ENCODE measurements at places on chromosomes 7 and 10.

GRCh38 chr10:49009199-49009979 is 69.7 kb upstream of the LRRC18 start:
- DNase-seq: no peak

DNA sequence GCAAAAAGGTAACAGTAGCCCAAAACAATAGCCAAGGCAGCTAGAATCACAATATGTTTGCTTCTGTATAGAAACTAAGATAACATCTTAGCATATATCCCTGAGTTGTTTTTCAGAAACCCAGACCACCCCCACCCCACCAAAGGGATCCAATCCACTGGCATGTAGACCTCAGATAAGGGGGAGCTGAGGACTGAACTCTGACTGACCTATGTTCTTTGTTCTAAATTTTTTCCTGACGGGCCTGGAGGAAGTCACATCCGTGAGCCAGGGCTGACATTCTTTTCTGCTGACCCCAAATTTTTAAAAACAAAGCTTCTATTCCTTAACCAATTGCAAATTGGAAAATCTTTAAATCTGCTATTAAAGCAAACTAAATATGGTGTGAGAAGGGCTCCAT is 493.9 kb upstream of the IGFBP3 start:
- DNase-seq: no peak

DNA sequence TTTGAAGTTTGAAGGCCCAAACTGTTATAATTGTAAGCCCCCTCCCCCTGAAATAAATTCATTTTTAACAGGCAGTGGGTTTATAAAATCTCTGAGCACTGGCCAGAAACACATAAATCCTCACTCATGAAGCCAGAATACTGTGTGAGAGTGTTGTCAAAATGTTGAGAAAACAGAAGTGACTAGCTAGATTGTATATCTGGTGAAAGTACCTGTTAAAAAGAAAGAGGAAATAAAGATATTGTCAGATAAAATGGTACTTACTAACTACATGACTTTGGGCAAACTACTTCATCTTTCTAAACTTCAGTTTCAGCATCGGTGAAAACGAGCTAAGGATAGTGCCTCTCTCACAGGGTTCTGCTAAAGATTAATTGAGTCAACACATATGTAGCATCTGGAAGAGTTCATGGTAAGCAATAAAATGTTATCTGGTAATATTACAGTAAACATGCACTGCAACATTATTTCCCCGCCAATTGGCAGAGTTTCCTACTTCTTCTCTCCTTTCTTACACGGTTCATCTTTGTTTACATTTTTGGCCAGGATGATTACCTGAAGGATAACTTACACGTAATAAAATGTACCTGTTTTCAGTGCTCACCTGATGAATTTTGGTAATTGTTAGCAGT is 202.5 kb upstream of the CHRM2 start:
- no peak for DNase-seq

DNA sequence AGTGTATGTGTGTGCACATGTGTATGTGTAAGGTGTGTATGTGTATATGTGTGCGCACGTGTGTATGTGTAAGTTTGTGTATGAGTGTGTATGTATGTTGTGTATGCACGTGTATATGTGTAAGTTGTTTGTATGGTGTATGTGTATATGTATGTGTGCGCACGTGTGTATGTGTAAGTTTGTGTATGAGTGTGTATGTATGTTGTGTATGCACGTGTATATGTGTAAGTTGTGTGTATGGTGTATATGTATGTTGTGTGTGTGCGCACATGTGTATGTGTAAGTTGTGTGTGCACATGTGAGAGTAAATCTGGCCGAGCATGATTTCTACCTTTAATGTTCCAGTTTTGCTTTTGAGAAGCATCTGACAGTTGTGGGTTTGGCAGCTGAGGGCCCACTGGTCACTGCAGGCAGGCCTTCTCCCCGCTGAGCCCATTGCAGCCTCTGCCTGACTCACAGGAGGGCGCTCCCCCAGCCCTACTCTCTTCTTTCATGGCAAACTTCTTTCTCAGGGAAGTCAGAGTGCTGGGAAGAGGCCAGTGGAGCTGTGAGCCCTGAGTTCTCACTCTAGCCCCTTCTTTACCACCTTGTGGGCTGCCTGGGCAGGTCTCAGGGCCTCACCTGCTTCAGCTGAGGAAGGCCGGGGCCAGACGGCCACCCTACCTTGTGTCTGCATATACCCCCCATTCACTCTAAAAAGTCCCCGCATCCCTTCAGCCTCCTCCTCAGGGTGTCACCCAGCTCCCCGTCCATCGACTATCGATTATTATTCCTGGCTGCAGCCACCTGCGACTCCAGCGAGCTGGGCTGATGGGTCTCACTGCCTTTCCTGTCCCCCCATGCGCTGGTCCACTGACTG is 11.2 kb downstream of the WDR86 start:
- no peak for DNase-seq

DNA sequence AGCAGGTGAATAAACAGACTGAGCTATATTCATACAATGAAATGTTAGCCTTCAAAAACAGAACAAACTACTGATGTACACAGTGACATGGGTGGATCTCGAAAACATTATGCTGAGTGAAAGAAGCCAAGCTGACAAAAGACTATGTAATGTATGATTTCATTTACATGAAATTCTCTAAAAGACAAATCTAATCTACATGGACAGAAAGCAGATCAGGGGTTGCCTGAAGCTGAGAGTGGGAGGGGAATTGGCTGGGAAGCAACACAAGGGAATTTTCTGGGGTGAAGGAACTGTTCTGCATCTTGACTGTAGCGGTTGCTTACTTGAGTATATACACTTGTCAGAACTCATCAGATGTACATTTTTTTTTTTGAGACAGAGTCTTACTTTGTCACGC is 121.7 kb upstream of the SVIL start:
- no peak for DNase-seq

DNA sequence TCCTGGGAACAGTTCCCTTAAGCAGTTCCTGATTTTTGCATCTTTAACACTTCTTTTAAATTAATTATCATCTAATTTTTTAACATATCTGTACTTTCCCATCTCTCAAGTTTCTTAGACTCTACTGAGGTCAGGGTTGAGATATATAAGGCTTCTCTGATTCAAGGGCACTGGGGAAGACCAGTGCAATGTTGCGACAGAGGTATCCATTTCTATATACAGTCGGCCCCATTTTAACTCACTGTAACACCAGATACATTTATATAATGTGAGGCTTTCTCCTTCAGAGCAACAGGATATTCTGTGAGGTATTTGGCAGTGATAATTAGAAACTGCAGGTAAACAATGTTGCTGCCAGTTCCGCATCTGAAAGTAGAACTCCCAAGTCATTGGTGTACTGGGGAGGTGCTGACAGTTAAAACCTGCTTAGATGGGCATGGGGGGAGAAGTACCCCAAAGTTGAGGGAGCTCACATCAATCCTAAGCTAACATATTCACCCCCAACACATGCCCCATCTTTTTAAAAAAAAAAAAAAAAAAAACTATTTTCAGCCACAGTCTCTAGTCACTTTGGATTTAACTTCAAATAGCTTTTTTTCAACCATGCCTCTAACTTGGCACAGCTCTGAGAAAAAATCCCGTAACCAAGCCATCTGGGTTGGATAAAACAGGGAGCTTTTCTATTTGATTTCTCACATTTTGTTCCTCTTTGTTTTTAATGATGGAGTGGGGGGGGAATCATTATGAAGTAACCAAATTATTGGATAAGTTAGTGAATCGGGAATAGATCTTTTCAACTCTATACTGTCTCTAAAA is 62.9 kb downstream of the REEP3 start:
- no peak for DNase-seq

DNA sequence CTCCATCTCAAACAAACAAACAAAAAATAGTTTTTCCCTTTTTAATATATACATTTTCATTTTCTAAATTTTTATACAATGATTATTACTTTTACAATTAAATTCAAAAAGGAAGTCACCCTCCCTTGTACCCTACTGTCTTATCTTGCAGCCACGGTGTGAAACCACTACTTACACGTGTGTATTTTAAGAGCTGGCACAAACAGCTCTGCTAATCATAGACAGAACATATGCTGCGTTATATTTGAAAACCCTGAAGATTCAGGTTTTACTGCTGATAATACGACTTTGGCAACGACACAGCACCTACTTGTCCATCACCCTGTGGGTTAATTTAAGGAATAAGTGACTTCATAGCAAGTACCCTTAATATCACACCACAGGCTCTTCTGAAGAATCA is 991 bp downstream of the ANKRD61 start:
- DNase-seq: no peak

GRCh38 chr10:52250510-52250909 is 63.6 kb upstream of the DKK1 start:
- DNase-seq: no peak

DNA sequence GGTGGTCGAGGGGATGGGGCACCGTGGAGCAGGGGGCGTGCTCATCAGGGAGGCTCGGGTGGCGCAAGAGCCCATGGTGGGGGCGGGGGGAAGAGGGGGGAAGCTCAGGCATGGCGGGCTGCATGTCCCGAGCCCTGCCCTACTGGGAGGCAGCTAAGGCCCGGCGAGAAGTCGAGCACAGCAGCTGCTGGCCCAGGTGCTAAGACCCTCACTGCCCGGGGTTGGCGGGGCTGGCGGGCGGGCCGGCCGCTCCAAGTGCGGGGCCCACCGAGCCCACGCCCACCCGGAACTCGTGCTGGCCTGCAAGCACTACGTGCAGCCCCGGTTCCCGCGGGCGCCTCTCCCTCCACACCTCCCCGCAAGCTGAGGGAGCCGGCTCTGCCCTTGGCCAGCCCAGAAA is 55.0 kb upstream of the FAM171A1 start:
- DNase-seq: no peak

DNA sequence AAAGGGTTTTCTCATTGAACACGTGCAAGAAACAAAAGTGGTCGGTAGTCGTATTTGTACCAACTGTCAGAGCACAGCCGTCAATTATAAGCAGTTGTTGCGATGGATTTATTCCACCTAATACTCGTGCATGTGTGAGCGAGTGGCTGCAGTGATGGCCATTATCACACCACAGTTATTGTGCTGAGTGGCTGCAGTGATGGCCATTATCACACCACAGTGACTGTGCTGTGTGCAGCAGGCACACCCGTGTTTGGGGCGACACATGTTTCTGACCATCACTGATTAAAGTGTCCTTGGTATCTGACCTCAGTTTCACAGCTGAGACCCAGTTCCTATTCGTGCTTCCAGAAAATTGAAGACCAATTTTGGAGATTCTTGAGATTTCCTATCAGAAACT is 142.9 kb upstream of the PFKP start:
- DNase-seq: no peak

GRCh38 chr10:102462512-102463054 is 11.2 kb upstream of the C10orf95 start:
- DNase-seq: no peak

DNA sequence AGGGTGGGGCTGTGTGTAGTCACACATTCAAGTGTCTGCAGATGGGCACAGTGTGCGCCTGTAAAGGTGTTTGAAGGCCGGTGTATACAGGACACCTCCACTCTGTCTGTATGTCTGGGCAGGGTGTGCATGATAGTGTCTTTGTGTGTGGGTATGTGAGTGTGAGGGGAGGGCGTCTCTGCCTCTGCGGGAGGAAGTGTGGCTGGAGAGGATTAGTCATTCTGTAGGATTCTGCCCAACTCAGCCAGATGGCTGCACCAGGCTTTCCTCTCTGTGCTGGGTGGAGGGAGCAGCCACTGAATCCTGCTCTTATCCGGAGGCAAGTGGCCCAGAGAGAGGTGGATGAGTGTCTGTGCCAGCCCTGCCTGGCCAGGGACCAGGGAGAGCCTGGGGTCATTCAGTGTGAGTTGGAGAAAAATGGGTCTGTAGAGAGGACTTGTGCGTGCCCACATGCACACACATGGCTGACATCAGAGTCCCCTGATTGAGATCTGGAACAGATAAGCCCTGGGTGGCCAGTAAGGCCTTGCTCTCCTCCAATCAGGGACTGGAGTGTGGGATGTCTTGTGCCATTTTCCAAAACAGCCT is 1.7 kb downstream of the SFXN3 start:
- DNase-seq: no peak

GRCh38 chr7:55365675-55366460 is 731 bp downstream of the LANCL2 start:
- peak; percentile 94 for DNase-seq

GRCh38 chr10:27035163-27035562 is 65.1 kb downstream of the ANKRD26 start:
- DNase-seq: no peak

- DNase-seq: no peak
Measured at GRCh38 chr10:14240253-14241189, 90.2 kb downstream of the FRMD4A start.

DNA sequence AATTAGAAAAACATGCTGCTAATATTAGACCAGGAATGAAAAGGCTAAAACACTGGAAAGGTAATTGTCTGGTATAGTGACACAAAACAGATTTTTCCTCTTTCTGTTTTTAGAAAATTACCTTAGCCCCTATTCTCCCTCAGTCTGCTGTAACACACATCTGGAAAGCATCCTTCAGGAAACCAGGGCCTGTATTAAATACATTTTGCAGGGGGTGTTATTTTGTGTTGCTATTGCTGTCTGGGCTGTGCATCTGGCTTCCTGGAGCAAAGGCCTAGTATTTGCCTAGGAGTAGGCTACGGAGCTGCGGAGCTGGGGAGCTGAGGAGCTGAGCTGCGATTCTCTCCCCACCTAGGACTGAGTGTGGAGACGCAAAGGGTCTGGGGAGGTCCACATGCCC is 169.3 kb downstream of the GFRA1 start:
- DNase-seq: no peak

DNA sequence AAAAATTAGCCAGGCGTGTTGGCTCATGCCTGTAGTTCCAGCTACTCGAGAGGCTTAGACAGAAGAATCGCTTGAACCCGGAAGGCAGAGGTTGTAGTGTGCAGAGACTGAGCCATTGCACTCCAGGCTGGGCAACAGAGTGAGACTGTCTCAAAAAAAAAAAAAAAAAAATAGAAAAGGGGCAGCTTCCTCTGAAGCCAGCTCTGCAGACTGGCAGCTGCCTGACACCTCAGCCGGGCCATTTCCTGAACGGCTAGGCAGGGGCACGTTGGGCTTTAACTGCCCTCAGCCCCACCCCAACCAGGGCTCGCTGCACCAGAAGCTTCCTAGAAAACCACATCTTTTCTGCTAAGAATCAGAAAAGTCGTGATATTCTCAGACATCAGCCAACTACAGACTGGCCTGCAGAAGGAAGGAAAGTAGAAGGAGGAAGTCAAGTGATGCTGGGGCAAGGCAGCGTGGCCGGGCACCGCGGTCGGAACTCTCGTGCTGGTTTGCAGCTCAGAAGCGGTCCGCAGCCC is 38.0 kb downstream of the PRKAG2 start:
- DNase-seq: no peak

GRCh38 chr10:78703593-78703992 is 365.2 kb upstream of the ZMIZ1 start:
- no peak for DNase-seq

- DNase-seq: no peak
Measured at GRCh38 chr7:139567647-139568345, 44.3 kb downstream of the CLEC2L start.

- DNase-seq: no peak
Measured at GRCh38 chr7:121489440-121489839, 93.3 kb upstream of the FAM3C start.

DNA sequence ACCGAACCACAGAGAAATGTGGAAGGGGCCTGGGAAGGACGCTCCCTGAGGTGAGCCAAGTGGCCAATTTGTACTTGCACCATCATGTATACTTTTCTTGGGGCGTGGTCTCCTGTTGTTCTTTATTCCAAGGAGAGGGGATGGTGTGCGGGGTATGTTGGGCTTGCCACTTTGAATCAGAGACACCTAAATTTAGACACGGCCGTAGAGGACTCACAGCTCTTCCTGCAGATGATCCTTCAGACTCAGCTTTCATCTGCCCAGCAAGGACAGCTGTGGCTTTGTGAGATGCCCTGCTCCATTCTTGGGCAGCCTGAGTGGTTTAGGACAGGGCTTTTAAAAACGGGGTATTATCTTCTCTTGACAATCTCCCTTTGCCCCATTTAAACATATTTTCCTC is 473.2 kb downstream of the REEP3 start:
- DNase-seq: no peak

GRCh38 chr10:99539120-99539519 is 6.4 kb downstream of the NKX2-3 start:
- no peak for DNase-seq
